ENCODE measurements at places on chromosomes 12 and 14.

DNA sequence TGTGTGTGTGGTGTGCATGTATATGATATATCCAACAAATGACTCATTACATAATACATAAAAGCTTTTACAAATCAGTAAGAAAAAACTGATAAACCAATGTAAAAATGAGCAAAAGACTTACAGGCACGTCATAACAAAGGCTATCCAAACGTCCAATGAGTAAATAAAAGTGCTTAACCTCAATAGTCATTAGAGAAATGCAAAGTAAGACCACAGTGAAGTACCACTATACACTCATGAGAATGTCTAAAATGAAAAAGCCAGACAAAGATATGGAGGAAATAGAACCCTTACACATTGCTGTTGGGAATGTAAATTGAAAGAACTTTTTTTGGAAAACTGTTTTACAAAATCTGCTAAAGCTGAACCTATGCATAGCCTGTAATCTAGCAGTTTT, 7.8 kb downstream of the ABCD2 start:
- no peak for DNase-seq

- DNase-seq = peak; percentile 63
Measured at GRCh38 chr12:6215932-6216494, 15.8 kb downstream of the CD9 start.

- peak; percentile 60 for DNase-seq
Measured at GRCh38 chr12:80154261-80154660, 54.9 kb downstream of the OTOGL start.

DNA sequence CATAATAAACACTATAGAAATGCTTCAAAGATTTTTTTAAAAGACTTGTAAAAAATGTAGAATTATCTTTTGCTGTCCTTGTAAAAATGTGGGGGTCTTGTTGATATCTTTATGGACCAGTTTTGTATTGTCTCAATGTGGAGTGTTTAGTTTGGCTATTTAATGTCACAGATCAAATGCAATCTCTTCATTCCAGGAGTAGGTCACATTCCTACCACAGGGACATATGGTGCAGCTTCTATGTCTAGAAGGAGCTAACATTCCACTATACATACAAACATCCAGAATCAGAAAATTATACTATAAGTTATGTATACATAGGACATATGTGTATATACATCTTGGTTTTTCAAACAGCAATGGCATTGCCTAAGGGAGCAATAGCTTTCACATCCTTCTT, 345.7 kb downstream of the BMP4 start:
- no peak for DNase-seq

DNA sequence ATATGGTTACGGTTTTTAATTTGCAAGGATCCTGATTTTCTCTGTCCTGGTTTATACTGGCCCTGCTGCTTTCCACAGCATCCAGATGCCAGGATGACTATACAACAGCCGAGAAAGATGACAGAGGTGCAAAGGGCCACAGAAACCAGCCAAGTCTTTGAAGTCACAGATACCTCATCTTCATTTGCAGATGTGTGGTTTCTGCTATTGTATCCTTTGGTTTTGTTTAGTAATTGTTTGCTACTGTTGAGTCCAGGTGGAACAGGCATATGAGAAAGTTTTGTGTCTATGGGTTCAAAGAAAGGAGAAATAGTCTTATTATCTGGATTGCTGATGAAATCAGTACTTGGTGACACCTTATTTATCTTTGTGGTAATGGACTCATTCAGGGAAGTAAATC, 17.3 kb upstream of the KLHL42 start:
- no peak for DNase-seq

DNA sequence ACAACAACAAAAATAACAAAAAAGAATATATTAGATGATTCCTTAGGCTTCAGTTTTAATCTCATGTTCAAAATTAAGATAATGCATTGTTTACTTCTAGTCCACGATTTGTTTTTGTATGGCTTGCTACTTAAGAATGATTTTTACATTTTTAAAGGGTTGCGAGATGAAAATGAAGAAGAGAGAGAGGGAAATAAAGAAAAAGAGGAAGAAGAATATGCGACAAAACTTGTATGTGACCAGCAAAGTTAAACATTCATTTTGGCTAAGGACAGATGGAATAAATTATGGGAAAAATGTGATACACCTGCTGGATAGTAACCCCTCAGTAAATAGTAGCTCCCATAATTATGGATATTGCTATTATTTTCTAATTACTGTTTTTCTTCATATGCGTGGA, 1.2 kb upstream of the GIT2 start:
- no peak for DNase-seq
